ENCODE measurements at places on chromosomes 7 and 10.

- DNase-seq: no peak
Observed at GRCh38 chr10:96645191-96645721, 58.4 kb upstream of the TM9SF3 start.

DNA sequence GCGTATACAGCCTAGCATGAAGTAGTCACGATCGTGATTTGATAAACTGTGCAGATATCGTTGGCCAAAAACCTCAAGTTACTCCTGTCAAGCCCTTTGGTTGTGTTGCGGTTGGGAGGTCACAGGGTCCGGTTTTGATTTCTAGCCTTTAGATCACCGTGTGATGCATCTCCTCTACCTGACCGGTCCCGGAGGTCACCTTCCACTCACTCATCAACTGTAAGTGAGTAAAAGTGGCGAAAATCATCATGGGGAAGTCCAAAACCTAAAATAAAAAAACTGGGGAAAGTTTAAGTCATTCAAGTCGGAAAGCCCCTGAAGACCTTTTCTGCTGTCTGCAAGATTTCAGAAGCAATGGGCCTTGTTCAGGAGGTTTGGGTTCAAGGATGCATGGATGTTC lies 62.8 kb downstream of the ADARB2 start:
- DNase-seq: no peak

GRCh38 chr10:99450624-99451498 lies 20.4 kb upstream of the GOT1 start:
- no peak for DNase-seq

DNA sequence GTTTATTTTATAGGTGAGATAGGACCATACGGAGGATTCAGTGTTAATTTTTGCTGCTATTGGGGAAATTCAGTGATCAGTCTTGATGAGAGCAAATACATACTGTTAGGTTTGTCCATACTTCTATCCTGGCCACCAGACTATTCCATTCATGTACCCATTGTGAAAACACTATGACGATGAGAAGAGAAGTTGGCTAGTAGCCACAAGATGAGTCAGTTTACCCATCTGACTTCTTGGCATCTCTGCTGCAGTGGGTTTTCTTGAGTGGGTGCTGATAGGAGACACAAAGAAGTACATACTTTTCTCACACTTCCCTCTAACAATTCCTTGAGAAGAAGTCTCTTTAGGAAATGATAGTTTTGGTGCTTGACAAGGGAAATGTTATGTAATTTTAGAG lies 133.1 kb downstream of the TFPI2 start:
- DNase-seq: peak; percentile 49

DNA sequence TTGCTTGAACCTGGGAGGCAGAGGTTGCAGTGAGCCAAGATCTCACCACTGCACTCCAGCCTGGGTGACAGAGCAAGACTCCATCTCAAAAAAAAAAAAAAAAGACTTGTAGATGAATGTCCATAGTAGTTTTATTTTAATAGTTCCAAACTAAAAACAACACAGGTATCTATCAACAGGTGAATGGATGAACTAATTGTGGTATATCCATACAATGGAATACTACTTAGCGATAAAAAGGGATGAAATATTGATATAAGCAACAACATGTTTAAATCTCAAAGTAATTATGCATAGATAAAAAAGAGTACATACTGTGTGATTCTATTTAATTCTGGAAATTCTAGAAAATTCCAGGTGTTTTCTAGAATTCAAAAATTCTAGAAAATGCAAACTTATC lies 37.5 kb upstream of the MRPS16 start:
- no peak for DNase-seq

GRCh38 chr10:528173-529165 lies 161.0 kb downstream of the DIP2C start:
- DNase-seq: no peak

DNA sequence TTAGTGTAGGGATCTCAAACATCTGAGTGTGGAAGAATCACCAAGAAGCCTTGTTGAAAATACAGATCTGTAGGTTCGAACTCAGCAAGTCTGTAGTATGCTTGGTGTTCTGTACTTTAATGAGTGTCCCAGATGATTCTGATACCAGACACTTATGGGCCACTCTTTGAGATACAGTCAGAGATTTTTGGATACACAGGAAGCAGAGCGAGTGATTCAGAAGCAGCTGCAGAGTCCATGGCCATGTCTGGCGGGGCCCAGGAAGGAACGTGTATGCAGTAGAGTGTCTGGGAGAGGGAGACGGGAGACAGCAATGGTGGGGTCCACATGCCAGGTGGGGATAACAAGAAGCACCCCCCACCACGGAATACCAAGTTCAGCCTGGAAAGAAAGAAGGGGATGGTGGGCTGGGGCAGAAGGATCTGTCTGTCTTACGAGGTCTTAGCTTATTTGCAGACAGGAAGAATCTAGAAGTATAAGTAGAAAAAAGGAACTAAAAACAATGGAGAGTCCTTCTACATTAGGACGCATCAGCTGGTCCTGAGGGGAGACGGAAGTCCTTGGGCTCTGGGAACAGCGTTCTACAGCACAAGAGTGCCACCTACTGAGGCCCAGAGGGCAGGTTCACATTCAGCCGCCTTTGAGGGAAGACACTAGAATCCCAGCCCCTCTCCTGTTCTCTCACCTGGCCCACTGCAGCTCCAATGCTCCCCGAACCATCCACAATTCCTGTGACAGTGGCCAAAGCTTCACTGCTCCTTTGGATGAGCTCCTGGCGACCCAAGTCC lies 55.4 kb downstream of the SLC37A3 start:
- DNase-seq: peak; percentile 46

DNA sequence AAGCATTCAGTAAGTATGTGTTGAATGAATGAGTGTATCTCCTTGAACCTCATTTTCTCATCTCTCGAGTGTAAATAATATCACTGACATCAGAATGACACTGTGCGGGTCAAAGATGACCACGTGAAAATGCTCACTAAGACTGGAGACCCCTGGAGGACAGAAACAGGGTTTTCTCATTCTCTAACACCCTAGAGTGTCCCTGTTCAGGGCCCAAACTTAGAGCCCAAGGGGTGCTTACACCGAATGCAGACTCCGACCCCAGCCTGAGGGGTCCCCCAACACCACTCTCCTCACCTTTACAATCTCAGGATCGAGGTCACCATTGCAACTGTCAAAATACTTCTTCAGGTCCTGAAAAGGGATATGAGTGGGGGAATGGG lies 1.4 kb downstream of the CDK5 start:
- no peak for DNase-seq

DNA sequence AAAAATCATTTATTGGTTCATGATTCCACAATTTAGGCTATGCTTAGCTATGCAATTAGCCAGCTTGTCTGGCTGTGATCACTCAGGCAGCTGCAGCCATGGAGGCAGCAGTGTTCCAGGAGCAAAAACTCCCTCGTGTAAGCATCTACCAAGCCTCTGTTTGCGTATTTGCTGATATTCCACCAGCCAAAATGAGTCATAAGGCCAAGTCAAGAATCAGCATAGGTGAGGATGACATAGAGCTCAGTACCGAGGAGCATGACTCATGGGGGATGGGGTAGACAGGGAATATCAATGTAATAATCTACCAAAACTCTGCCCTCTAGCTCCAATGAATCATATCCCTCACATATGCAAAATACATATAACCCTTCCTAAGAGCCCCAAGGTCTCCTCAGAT lies 63.3 kb downstream of the IMMP2L start:
- peak; percentile 43 for DNase-seq

DNA sequence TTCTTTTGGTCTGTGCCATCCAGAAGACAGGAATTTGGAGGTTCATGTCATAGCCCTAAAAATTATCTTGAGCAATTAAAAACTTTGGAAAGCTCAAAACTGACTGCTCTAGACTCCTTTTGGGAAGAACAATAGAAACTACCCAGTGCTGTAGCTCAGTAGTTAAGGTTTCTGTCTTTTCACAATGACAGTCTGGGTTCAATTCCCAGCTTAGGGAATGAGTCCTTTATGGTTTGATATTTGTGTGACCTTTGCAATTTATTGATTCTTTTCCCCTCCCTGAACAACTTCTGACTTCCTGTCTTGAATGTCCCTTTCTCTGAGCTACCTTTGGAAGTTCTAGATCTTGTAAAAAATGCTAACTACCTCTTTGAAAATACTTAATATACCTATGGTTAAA lies 603.3 kb upstream of the IGFBP3 start:
- DNase-seq: no peak

GRCh38 chr7:604001-604883 lies 84.6 kb upstream of the PDGFA start:
- DNase-seq: peak; percentile 95

DNA sequence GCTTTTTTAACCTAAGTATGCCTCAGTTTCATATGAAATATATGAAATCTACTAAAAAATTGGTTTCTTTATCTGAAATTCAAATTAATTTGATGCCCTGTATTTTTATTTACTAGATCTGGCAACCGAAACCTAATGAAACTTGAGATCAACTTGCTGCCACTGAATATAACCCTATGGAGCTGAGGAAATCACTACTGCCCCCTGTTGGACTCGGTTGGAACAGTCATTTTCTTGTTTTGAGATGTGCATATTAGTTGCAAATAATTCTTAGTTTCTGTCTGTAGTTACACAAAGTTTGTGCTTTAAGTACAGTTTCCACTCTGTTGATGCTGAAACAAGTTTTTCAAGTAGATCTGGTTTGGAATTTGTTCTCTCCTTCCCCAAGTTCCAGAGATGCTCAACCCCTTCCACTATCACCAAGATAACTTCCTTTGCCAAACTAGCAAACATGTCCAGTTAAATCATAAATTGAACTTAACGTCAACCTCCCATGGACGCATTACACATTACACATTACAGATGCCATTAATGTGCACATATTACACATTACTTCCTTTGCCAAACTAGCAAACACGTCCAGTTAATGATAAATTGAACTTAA lies 22.2 kb upstream of the EXOC4 start:
- peak; percentile 78 for DNase-seq

GRCh38 chr10:110151971-110152370 lies 55.4 kb upstream of the MXI1 start:
- DNase-seq: no peak

DNA sequence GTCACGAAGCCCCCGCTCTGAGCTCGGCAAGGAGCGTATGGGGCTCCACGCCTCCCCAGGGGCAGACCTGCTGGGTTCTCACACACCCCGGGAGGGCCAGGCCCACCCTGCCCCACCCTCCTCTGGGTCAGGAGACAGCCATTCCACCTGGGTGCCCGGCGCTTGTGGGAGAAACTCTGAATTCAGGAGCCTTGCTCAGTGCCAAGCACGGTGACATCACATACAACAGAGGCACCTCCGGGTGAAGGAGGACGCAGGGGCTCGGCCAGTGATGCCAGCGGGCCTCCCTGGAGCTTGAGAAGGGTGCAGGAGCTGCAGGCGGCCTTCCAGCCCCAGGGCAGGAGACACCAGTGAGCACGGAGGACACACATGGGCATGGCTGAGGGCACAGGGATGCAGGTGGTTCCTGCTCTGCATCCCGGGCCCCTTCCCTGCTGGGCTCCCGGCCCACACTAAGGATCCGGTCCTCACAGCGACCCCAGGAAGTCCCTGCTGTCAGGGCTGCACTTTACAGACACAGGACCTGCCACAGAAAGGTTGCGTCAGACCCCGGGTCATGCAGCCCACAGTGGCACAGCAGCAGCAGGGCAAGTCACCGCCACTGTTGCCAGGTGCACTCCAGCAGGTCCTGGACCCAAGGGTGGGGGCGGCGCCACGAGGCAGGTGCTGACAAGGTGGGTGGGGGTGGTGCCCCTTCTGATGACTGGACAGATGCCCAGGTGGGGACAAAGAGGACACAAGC lies 108.0 kb downstream of the MAD1L1 start:
- DNase-seq: no peak

GRCh38 chr7:83065714-83066113 lies 97.0 kb downstream of the PCLO start:
- peak; percentile 68 for DNase-seq
